ENCODE measurements at places on chromosomes 5 and 9.

GRCh38 chr5:149254506-149254905 lies 17.2 kb upstream of the AFAP1L1 start:
- no peak for DNase-seq

GRCh38 chr5:25544652-25545249 lies 900.0 kb upstream of the CDH10 start:
- peak; percentile 37 for DNase-seq

- no peak for DNase-seq
Measured at GRCh38 chr5:148685520-148686134, 31.3 kb upstream of the HTR4 start.

GRCh38 chr5:166906991-166907713 lies 1384.3 kb upstream of the WWC1 start:
- no peak for DNase-seq

DNA sequence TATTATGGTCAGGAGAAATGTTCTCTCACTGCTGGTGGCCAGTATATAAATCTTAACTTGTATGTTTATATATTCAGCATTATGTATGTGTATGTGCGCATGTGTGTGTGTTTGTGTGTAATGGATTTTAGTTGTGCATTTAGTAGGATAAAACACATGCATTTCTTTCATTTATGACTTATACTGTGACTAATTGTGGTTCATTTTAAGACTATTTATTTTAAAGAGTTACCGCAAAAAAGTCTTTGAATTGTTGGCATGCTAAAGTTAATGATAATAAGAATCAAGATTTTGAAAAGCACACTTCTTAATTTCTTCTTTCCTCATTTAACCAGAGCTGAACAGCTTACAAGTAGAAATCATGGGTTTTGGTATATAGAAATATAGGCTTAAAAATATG lies 60.9 kb downstream of the RAI14 start:
- DNase-seq, result no peak

- no peak for DNase-seq
Measured at GRCh38 chr5:82821846-82822633, 255.2 kb downstream of the TMEM167A start.

DNA sequence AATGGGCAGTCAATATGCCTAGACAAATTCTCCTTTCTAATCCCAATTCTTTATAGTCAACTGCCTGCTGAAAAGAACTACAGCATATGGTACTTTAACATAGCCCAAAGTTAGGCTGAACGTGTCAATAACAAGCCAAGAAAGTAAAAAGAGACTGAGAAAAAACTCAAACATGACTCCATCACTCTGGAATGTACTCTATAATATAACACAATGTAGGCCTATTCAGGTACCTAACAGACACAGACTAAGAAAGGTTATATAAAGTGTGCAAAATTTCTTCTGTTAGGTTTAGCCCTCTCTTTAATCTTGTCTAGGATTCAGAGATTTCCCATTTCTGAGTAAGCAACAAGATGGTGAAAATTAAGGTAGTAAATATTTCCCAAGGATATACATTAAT lies 209.7 kb upstream of the PRR16 start:
- no peak for DNase-seq

DNA sequence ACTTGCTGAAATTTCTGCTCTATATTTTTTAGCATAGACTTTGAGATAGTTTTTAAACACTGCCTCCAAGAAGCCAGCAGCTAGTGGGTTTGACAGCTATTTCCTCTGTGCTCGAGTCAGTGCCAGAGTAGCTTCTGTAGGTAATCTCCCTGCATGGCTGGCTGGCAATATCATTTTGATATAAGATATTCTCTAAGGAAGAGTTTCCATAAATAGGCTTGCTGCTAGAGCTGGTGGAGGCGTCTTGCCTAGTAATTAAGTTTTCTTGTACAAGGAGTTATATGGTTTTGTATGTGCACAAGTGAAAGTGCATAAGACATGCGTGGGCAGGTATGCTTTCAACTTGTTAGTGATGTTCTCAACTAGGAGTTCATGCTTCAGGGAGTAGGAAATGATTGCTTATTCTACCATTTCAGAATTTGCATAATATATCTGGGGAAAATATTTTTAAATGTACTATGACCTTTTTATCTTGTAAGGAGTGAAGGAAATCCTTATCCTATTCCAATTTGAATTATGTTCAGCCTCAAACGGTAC lies 74.1 kb upstream of the CCL21 start:
- DNase-seq, result no peak

GRCh38 chr9:124410321-124410913 lies 4.8 kb downstream of the PSMB7 start:
- DNase-seq, result peak; percentile 24

- no peak for DNase-seq
Measured at GRCh38 chr9:136191960-136192286, 13.0 kb downstream of the LHX3 start.

- no peak for DNase-seq
Measured at GRCh38 chr9:114214181-114214580, 58.8 kb downstream of the COL27A1 start.

GRCh38 chr5:65446682-65447081 lies 35.0 kb downstream of the ADAMTS6 start:
- DNase-seq, result no peak

- DNase-seq, result peak; percentile 28
Measured at GRCh38 chr9:90773617-90774016, 28.0 kb upstream of the SYK start.

DNA sequence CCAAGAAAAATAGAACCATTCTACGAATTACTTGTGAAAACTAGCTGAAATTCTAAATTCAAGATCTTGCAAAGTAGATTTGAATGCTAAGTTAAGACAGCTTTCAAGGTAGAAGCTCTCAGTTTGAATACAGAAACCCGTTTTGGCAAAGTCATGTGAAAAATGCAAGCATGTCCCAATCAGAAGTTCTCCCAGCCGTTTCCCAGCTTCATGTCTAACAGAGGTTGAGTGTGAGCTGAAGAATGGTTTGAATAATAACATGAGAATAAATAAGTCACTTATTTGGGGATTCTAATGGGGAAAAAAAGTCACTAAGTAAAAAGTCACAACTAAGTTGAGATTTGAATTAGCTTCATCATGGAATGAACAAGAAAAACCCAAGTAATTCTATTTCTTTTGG lies 152.5 kb upstream of the MAP3K1 start:
- no peak for DNase-seq

- no peak for DNase-seq
Measured at GRCh38 chr5:24644761-24645160, at the start of gene CDH10. TSS of gene CDH10 (minus strand) at chr5:24644978. CDS start at chr5:24593490, 51,488 bp downstream.

DNA sequence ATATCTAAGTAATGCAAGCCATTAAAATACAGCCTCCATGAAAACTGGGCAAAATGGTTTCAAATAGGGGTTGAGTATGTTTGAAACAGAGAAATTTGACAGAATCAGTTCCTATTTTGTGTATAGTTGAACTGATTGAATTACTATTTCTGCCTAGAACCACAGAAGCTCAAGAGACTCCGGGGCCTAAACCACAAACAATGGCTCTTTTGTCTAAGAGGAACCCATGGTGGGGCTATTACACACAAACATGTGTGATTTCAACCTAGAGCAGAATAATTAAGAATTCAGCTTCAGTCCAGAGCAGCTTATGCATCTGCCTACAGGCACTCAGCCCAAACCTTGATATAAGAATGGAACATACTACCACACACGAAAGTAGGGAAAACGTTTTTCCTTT lies 171.2 kb upstream of the MPDZ start:
- no peak for DNase-seq

GRCh38 chr9:86326536-86326935 lies 27.7 kb downstream of the TUT7 start:
- DNase-seq, result no peak

GRCh38 chr9:114483499-114483898 lies 21.8 kb downstream of the WHRN start:
- no peak for DNase-seq

DNA sequence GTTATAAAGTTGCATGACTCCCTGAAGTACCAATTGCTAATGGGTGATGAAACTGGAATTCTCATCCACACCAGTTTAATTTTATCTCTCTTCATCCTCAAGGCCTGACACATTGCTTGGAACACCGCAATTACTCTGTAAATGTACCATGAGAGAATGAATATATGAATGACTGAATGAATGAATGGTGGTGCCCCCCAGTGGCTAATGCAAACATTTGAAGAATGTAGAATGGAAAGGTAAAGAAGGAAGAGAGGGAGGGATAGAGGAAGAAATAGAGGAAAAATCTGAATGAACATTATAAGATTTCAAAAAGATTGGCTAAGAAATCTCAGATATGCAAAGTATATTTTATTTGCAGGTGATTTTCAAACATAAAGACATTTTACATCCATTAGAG lies 13.1 kb downstream of the PAPPA start:
- DNase-seq, result no peak

DNA sequence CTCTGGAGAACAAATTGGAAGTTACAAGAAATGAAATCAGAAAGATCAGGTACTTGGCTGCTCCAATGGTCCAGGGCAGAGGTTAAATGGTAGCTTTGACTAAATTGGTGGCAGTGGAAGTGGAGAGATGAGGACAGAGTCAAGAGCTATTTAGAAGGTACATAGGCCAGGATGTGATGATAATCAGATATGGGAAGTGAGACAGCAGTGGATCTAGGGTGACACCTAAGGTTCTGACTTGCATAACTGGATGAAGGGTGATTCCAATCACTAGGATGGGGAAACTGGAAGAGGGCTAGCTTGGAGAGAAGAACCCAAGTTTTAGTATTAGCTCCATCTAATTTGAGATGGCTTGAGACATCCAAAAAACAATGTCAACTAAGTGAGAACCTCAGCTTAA lies 24.0 kb upstream of the NDUFB6 start:
- DNase-seq, result no peak

DNA sequence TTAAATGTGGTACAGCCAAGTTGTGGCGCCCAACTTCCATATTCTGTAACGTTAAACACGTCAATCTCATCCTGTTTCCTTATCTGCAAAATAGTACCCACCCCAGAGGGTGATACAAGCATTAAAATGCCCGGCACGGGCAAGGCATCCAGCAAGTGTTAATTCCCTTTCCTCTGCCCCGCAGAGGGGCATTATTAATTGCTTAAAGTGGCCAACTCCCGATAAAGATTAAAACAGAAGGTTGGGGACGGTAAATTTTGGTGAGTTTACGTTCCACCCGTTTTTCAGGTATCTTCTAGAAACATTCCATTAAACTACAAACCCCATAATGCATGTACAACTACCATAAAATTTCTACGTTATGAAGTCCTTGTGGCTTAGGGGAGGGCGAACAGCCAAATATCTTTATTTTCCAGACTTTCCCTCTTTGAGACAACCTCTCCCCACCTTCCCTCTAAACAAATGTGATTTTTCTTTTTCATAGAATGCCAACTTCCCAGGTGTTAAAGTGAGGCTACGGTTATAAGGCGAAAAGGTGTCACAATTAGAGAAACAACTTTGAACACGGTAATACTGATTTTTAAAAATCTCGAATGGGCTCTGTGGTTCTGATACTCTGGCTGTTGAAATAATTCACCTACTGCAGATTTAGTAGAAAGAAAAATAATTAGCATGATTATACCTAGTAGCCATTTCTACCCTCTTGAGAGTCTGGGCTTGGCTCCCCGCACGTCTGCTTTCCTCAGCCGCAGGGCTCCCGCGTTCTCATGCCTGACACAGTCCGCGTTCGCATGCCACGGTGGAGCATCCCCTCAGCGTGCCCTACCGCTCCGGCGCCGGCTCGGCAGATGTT lies 1.2 kb upstream of the GPBP1 start:
- peak; percentile 10 for DNase-seq

DNA sequence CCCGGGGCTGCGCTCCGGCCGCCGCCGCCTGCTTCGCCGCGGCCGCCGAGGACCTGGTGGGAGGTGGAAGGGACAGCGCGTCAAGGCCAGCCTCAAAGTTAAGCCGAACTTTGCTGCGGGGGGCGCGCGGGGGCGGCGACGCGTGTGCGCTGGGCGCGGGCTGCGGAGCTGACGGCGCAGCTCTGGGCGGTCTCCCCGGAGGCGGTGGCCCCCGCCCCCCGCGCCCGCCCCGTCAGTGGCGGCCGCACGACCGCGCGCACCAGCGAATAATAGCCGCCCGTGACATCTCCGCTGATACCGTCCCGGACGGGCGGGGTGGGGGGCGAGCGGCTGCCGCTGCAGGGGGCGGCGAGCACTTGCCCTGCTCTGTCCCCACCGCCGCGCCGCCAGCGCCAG lies 579 bp upstream of the FAM78A start:
- DNase-seq, result peak; percentile 10

DNA sequence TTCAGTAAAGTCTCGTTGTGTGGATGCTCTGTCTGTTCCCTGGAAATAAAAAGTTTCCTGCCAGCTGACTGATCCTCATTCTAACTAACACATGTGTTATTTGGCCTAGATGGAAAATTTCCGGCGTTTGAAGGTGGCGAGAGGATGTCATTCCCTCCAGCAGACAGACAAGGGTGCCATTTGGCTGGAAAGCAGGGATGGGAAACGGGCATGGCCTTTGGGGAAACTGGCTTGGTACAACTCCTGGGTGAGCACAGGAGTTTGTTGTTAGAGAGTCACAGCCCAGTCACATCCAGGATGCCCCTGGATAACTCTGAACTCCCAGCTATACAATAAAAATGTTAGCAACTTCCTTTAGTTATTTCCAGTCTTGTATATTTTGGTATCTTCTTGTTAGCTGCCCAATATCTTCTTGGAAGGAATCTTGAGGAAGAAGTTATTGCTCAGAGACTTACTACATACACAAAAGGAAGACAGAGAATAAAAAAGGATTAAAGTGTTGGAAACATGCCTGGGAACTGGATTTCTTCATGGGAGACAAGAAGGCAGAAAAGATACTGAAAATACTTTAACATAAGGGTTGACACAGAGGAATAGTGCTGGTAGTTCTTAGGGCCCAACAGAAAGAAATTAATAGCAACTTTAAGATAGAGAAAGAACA lies 41.9 kb downstream of the TEK start:
- DNase-seq, result no peak

- DNase-seq, result no peak
Measured at GRCh38 chr9:77598991-77599390, 49.1 kb downstream of the GNA14 start.

DNA sequence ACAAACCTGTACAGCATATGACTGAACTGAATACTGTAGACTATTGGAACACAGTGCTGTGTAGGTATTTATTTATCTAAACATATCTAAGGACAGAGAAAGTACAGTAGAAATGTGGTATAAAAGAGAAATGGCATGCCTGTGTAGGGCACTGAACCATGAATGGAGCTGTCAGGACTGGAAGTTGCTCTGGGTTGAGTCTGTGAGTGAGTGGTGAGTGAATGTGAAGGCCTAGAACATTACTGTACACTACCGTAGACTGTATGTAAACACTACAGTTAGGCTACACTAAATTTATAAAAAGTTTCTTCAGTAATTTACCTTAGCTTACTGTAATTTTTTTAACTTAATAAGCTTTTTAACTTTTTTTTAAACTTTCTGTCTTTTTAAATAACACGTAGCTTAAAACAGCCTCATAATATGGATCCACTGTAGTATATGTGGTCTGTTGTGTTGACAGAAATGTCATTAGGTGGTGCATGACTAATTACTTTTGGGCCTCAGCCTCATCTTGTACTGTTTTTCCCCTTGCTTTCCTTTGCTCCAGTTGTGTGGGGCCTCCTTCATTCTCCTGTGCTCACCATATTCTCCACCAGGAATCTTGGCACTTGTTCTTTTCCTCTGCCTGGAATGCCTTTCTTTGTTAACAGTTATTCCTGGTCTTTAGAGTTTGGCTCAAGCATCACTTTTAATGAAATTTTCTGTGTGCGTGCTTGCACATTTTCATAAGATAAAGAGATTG lies 8.8 kb downstream of the SPIN1 start:
- DNase-seq, result no peak

GRCh38 chr5:14552017-14552416 lies 29.6 kb upstream of the OTULINL start:
- DNase-seq, result peak; percentile 2

- no peak for DNase-seq
Measured at GRCh38 chr9:111190347-111190746, 139.7 kb downstream of the OR2K2 start.

GRCh38 chr9:71895117-71895516 lies 15.9 kb downstream of the ABHD17B start:
- DNase-seq, result peak; percentile 35

Data from AML-193 (cell line).